ENCODE measurements at places on chromosomes 12 and 14. TPM values are rescaled to one million over a fixed set of nuclear protein-coding genes. Genes with fewer than 3 reads are reported as not detected.

DNA sequence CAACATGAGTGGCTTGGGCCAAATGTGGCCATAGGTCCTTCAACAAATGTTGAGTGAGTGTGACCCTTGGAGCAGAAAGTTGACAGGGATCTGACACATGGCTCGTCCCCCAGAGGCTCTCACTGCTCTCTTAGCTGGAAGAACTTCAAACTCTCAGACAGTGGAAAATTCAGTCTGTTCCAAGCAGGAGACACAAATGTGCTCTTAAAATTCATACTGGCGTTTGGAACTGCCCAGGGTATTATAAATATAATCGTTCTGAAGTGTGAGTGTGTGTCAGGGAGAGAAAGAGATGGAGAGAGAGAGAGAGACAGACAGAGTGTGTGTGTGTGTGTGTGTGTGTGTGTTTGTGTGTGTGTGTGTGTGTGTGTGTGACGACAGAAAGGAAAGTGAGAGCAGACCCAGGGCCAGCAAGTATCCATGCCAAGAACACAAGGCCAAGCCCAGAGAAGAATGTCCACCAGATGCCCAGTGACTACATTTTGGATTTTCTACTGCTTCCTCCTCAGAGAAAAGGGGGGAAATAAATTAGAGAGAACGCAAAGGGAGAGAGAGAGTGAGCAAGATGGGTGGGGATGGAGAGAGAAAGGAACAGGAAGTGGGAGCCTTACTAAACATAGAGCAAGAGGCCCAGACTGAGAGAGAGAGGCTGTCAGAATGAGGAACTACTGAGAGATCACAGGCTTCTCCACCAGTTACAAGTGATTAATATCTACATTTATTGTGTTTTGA, 193.6 kb upstream of the NUDT4 start:
- no peak for DNase-seq

DNA sequence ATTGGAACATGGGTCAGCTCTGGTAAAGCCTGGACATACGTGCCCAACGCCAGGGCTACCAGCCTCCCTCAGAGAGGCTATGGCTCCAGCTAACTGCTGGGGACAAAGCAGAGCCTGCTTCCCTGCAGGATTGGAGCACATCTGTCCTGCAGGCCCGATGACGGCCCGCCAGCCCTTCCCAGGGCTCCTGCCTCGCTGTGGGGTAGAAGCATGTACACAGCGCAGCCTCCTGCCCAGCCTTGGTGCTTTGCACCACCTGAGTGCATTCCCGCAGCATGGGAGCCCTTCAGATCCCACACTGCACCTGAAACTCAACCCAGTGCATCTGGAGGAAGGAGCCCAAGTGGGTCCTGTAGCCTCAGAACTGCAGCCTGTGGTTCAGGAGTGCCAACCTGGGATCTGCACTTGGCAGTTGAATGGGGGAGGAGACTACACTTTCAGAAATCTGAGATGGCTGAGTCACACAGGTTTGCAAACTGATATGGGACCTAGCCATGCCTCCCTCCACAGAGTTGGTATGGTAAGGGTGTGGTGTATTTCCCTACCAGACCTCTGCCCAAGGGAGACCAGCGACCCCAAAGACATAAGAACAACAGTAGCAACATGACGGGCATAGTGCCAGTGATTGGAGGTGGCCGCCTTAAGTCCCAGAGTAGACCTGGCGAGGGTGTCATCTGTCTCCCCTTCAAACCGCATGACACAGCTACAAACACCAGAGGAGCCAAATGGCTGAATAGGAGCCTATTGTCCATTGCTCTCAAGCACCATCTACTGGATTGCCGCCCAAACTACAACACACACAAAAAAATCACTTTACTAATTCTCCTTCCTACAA, 273.9 kb upstream of the MIS18BP1 start:
- no peak for DNase-seq

DNA sequence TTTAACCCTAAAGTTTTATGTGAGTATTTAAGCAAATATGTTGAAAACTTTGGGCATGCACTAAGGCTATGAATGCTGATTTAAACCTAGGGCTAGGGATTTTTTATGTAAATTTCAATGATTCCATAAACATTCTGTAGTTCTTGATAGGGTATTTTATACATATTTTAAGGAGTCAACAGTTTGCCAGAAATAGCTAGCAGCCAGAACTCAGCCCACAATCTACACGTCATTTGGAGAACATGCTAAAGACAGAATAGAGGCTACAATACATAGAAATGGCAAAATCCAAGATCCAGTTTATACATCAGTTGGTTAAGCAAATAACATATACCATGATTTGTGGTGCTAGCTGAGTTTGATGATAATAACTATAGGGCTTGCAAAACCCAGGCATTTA, 184.7 kb downstream of the TMEM117 start:
- DNase-seq = no peak

- no peak for DNase-seq
These were observed 64.3 kb downstream of the C2CD5 start for GRCh38 chr12:22480016-22480415.

- no peak for DNase-seq
These were observed 223.5 kb upstream of the SYT10 start for GRCh38 chr12:33663000-33663654.

DNA sequence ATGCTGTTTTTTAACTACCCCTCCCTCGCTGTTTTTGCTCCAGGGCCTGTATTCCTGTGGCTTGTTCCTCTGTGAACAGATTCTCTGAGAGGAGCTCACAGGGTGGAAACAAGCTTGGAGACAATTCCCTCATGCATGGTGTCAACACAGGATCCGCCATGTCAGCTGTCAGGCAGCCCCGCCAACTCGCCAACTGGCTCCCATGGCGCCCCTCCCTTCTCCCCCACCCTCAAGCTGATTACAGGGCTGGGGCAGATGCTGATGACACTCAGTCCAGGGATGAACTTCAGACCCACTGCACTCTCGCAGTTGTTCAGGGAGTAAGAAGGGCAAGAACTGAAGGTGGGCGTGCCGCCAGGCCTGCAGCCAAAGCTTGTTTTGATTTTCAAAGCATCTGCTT, 229.9 kb downstream of the NTF3 start:
- DNase-seq = no peak

DNA sequence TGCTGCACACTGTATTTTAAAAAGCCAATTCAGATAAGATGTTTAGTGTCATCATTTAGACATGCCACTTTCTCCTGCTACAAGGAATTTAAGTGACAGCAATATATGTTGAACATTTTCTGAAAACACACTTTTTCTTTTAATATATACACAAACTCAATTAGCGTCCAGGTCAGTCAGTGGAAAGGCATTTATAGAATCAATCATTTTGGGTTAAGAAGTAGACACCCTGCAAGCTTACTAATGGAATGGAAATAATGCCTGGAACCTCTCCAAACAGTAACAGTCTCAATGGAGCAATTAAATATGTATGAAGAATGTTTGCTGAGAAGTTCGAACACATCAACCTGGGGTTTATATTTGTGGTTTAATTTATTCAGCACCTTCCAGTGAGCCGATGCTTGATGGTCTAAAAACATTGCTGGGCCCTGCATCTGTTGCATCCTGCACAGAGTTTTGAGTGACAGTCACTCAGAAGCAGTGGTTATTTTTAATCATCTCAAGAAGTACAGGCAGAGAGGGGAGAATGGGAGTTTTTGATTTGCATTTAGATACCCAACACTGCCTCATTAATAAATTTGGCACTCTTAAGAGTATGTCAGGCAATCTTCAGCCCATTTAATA, 410.7 kb downstream of the TMEM117 start:
- no peak for DNase-seq

The CABP1 gene
- 0.08 TPM for total RNA-seq

The ANO2 gene
- 0.25 TPM for total RNA-seq

The LHX5 gene
- not detected for total RNA-seq

The TTC9 gene
- total RNA-seq = 0.09 TPM

All from liver (tissue), 10 donors.